Stimulated activated CD4-positive, alpha-beta T cell treated with anti-CD3 and anti-CD28 coated beads, TNF-alpha, amount 100 ng/mL, for 4 hours (primary cell): ENCODE measurements at places on chromosomes 3 and 15.

- no peak for DNase-seq
These were observed 76.0 kb downstream of the EEFSEC start for GRCh38 chr3:128229106-128229857.

DNA sequence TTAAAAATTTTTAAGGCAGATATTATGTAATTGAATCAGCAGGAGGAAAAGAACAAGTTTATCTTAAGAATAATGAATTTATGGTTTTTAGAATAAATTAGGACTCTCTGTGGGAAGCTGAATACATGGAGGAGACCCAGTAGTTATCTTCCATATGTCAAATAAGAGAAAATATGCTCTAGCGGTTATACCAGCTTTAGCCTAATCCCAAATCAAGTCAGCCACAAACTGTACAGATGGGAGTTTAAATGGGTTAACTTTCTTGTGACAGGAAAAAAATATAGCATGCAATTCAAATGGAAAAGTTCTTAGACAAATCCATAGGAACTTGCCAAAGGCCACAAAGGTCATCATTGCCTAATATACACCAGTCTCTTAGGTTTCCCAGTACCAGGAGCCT, 84.3 kb downstream of the TTBK2 start:
- no peak for DNase-seq

- no peak for DNase-seq
These were observed 74.7 kb downstream of the XXYLT1 start for GRCh38 chr3:195196266-195196665.

GRCh38 chr3:154135511-154136173, 14.5 kb downstream of the ARHGEF26 start:
- DNase-seq, result no peak

DNA sequence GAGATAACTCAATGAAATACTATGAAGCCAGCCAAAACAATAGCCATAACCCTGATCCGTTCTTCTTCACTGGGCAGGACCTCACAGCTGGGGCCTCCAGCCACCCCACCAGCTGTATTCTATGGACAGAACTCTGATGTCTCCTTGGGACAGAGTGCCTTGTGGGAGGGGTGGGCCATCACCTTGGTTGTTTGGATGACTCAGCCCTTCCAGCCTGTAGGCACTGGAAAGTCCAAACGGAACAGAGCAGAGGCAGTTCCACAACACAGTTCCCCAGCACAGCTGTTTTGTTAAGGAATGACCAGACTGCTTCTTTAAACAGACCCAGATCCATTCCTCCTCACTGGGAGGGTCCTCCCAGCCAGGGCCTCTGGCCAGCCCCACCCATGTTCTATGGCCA, 31.9 kb upstream of the ZBED2 start:
- no peak for DNase-seq

DNA sequence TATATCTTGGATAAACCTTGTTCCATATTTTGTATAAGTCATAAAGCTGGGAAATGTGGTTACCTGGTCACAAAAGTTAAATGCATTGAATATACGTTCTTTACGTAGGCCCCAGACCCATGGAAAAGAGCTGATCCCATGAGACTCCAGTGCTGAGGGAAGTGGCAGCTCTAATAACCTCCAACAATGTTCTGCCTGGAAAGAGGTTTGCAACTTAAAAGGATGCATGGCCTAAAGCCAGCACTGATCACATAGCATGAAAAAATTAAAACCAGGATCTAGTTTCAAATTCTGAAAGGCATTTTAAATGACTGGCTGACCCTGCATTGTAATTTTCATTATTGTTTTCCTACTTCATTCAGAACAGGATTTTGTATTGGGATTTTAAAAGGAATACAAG, 27.9 kb upstream of the STRIT1 start:
- DNase-seq, result no peak

GRCh38 chr3:151837057-151837456, 23.1 kb downstream of the AADAC start:
- DNase-seq, result no peak

DNA sequence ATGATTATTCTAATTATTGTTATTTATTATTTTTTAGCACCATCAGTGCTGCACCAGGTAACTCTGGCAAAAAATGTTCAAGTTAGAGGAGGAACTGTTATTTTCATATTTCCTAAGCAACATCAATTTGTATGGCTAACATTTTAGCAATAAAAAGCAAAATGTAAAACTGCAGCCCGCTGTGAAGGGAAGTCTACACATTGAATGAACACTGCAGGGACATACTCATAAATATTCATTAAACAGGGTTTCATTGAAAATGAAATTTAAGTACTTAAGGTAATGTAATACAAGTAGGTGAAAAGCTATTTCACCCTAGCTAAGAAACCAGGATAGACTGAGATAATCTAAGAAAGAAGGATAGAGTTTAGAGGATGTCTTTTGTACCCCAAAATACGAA, 532.7 kb downstream of the NLGN1 start:
- no peak for DNase-seq

GRCh38 chr3:40169983-40170382, 139.5 kb upstream of the EIF1B start:
- no peak for DNase-seq
